ENCODE measurements at places on chromosomes 1 and 21. TPM values are rescaled to one million over a fixed set of nuclear protein-coding genes. Genes with fewer than 3 reads are reported as not detected.

GRCh38 chr1:169003864-169004516, 102.5 kb upstream of the ATP1B1 start:
- H3K4me1 ChIP-seq = no peaks in the 10 kb centered on the region
- H3K27ac ChIP-seq = no peak overlapping the region
- H3K36me3 ChIP-seq = no peaks in the 10 kb centered on the region
- peak; percentile 39 for DNase-seq
- no peak overlapping the region for H3K4me3 ChIP-seq

- DNase-seq = no peak
- no peaks in the 10 kb centered on the region for H3K4me1 ChIP-seq
- H3K27ac ChIP-seq = no peak overlapping the region
- H3K36me3 ChIP-seq = no peaks in the 10 kb centered on the region
- H3K4me3 ChIP-seq = no peak overlapping the region
- H3K27me3 ChIP-seq = no peaks in the 10 kb centered on the region
These were observed 48.4 kb upstream of the NR5A2 start for GRCh38 chr1:199979071-199979470.

GRCh38 chr1:213891989-213892902, 95.5 kb upstream of the PROX1 start:
- H3K36me3 ChIP-seq = no peaks in the 10 kb centered on the region
- H3K4me1 ChIP-seq = no peaks in the 10 kb centered on the region
- no peak overlapping the region for H3K4me3 ChIP-seq
- no peak overlapping the region for H3K27ac ChIP-seq

DNA sequence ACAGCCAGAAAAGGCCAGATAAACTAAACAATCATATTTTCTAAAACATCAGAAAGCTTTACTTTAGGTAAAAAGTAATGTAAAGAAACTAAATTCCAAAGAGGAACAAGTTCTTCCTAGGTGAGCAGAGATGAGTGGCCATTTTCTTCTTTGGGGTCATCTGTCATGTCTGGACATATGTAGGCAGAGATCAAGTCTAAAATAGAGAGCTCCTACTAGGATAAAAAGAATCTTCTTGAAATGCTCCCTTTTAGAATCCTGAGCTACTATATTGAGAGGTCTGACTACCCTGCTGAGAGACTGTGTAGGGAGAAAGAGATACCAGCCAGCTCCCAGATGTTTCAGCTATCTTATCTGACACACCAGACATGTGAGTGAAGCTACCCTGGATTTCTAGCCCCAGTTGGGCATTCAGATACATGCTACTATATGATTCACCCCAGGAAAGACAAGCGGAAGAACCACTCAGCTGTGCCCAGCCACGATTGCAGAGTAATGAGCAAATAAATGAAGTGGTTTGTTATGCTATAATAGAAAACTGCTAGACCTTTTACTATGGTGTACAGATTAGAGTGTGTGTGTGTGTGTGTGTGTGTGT, 80.1 kb downstream of the TTLL7 start:
- no peak overlapping the region for H3K4me3 ChIP-seq
- no peak for DNase-seq
- H3K27me3 ChIP-seq = no peaks in the 10 kb centered on the region
- no peaks in the 10 kb centered on the region for H3K36me3 ChIP-seq

DNA sequence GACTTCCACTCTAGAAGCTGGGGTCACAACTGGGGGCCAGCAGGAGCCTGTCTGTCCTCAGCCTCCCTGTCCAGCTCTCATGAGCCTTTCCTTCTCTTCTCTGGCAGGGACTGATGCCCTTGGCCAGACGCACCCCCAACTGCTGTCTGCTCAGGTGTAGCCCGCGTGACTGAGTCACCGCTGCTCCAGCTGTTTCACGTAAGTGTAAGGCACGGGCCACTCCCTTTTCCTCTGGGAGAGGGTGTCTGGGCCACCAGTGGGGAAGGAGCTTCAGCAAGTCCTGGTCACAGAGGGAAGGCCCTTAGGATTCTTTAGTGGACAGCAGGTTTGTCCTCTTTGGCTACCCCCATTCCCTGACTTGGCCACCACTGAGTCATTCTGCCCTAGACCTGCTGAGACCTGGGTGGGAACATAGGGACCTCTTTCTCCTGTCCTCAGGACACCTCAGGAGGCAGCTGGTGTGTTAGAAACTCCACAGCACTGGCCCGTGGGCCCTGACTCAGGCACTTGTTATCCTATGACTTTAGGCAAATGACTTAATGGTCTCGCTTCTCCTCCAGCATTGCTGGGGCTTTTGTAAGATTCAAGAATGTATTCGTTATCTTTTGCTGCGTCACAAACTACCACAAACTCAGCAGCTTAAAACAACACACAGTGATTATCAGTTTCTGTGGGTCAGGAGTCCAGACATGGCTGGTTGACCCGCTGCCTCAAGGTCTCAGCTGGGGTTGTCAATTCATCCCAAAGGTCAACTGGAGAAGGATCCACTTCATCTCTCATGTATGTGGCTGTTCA, 64.8 kb downstream of the FAM163A start:
- no peak for DNase-seq
- no peak overlapping the region for H3K4me3 ChIP-seq
- H3K27me3 ChIP-seq = no peaks in the 10 kb centered on the region
- H3K4me1 ChIP-seq = no peaks in the 10 kb centered on the region
- no peaks in the 10 kb centered on the region for H3K36me3 ChIP-seq
- H3K27ac ChIP-seq = no peak overlapping the region

GRCh38 chr21:25997788-25998611, 172.6 kb downstream of the APP start:
- no peak overlapping the region for H3K4me3 ChIP-seq
- no peak overlapping the region for H3K27ac ChIP-seq
- H3K4me1 ChIP-seq = no peaks in the 10 kb centered on the region
- no peaks in the 10 kb centered on the region for H3K27me3 ChIP-seq
- peak; percentile 53 for DNase-seq
- no peaks in the 10 kb centered on the region for H3K36me3 ChIP-seq

- no peaks in the 10 kb centered on the region for H3K27me3 ChIP-seq
- no peaks in the 10 kb centered on the region for H3K36me3 ChIP-seq
- no peaks in the 10 kb centered on the region for H3K4me1 ChIP-seq
These were observed 29.7 kb downstream of the HEYL start for GRCh38 chr1:39609618-39610331.

DNA sequence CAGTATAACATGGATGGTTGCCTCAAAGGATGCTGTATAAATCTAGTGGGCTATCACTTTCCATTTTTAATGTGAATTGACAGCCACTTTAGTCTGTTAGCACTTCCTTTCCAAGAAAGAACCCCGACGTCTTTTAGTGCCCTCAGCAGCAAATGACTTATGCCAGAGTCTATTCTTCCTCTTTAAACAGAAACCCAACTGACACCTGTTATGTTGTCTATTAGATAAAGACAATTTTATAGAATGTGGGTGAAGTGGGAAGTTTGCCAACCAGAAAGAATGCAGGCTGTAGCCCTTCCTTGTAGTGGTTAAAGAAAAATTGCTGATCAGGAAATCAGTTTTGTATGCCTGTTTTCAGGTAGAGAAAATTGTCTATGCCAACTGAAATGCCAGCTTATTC, 344.9 kb downstream of the ZNF326 start:
- H3K27ac ChIP-seq = no peak overlapping the region
- no peak for DNase-seq

- no peak for DNase-seq
- peaks cover 20% of the 10 kb centered on the region for H3K4me1 ChIP-seq
- no peak overlapping the region for H3K4me3 ChIP-seq
- no peaks in the 10 kb centered on the region for H3K36me3 ChIP-seq
These were observed 11.1 kb downstream of the ADGRB2 start for GRCh38 chr1:31752952-31753475.

GRCh38 chr1:38454236-38454635, 405.3 kb downstream of the RRAGC start:
- H3K27me3 ChIP-seq = no peaks in the 10 kb centered on the region
- H3K27ac ChIP-seq = no peak overlapping the region
- no peak overlapping the region for H3K4me3 ChIP-seq
- H3K4me1 ChIP-seq = no peaks in the 10 kb centered on the region
- H3K36me3 ChIP-seq = no peaks in the 10 kb centered on the region

DNA sequence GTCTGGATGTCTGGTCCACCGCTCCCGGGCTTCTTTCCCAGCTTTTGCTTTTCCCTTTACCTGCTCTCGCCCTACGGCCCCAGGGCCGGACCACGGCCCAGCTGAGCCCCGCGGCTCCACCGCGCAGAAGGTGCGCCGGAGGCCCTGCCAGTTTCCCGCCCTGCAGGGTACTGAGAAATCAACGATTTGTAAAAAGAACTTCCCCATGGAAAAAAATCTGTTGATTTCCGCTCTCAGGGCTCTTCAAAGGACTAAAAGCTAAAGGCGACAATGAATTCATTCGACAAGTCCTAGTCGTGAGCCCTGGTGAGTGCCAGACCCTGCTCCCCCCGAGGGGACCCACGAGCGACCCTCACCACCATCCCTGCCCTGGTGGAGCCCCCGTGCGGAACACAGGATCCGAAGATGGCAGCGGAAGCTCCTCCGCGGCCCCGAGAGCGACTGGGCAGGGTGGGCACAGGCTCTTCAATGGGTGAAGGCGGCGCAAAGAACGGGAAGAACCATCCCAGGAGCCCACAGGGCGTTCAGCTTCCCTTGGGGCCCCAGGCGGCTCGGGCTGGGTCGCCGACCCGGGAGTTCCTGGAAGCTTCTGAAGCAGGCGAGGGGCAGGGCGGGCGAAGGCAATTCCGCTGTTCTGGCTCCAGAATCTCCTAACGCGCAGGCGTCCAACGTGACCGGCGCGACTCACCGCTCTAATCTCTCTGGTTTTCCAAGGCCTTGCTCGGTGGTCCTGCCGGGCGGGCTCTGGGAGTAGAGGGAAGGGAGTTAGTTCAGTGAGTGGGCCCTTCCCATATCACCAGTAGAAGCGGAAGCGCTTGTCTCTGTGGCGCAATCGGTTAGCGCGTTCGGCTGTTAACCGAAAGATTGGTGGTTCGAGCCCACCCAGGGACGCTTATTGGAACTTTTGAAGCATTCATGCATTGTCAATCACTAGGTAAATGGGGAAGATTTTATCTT, 6.6 kb upstream of the RNU1-2 start:
- no peaks in the 10 kb centered on the region for H3K27me3 ChIP-seq
- H3K36me3 ChIP-seq = no peaks in the 10 kb centered on the region
- H3K4me1 ChIP-seq = peaks cover 14% of the 10 kb centered on the region
- H3K4me3 ChIP-seq = peak overlapping the region; percentile 53
- H3K27ac ChIP-seq = peak overlapping the region; percentile 93
- DNase-seq = peak; percentile 96

DNA sequence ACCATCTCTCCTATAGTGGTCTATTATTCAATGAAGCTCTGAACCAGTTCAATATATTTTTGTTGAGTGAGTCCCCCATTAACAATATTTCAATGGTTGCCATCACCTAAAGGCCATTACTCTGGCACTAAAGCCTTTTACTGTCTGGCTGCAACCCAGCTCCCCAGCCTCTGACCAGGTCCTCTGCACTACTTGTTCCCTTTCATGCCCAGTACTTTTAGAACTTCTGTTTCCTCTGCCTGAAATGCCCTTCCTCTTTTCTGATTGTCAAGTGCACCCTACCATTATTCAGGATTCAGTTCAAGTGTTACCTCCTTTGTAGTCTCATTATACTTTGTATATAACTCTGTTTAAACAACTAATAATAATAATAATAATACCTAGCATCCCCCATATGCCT, 30.4 kb upstream of the ZFYVE9 start:
- no peak overlapping the region for H3K4me3 ChIP-seq
- DNase-seq = no peak
- H3K27me3 ChIP-seq = no peaks in the 10 kb centered on the region
- no peaks in the 10 kb centered on the region for H3K4me1 ChIP-seq

GRCh38 chr1:61343734-61344420, 261.5 kb downstream of the NFIA start:
- no peaks in the 10 kb centered on the region for H3K27me3 ChIP-seq
- DNase-seq = no peak
- H3K27ac ChIP-seq = no peak overlapping the region
- H3K4me1 ChIP-seq = peaks cover 19% of the 10 kb centered on the region

- peaks cover 2% of the 10 kb centered on the region for H3K36me3 ChIP-seq
- H3K4me1 ChIP-seq = no peaks in the 10 kb centered on the region
- DNase-seq = no peak
- no peaks in the 10 kb centered on the region for H3K27me3 ChIP-seq
These were observed 23.6 kb downstream of the LAMC2 start for GRCh38 chr1:183209533-183210158.

GRCh38 chr1:119220991-119221390, 80.5 kb upstream of the WARS2 start:
- H3K27ac ChIP-seq = no peak overlapping the region
- H3K4me1 ChIP-seq = peaks cover 12% of the 10 kb centered on the region
- DNase-seq = no peak
- H3K36me3 ChIP-seq = peaks cover 3% of the 10 kb centered on the region

GRCh38 chr1:156554971-156555370, 17.4 kb downstream of the IQGAP3 start:
- no peaks in the 10 kb centered on the region for H3K27me3 ChIP-seq
- DNase-seq = no peak
- H3K36me3 ChIP-seq = peaks cover 8% of the 10 kb centered on the region
- H3K4me1 ChIP-seq = no peaks in the 10 kb centered on the region
- H3K4me3 ChIP-seq = no peak overlapping the region
- H3K27ac ChIP-seq = no peak overlapping the region

DNA sequence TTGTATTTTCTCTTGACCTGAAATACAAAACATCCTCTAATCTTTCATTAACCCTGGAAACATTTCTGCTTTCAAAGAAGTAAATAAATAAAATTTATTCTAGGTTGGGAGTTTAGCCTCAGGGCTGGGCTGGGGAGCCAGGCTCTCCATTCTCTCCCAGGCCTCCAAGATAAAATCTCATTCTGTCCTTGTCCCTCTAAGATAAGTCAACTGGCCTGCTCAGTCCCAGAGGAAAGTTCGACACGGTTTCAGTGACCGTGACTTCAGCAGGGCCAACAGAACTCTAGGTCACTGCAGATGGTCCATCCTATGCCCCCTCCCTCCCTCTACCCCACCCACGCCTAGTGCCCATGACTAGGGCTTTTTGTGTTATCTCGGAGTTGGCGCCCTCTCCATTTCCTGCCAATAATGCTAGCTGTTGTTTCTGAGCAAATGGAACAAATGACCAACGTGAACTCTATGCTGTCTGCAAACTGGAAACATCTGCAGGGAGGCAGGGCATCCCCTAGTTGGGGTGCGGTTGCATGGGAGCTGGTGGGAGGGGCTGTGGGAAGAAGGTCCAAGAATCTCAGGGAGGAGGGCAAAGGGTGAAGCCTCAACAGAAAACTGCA, 10.1 kb upstream of the ADORA3 start:
- H3K4me3 ChIP-seq = no peak overlapping the region
- peaks cover 17% of the 10 kb centered on the region for H3K4me1 ChIP-seq
- peak; percentile 57 for DNase-seq
- no peak overlapping the region for H3K27ac ChIP-seq

The RGS18 gene
- 16.2 TPM for polyA plus RNA-seq

The KCNK1 gene
- polyA plus RNA-seq = 8.9 TPM

The CRYAA gene
- not detected for polyA plus RNA-seq
